ENCODE measurements at places on chromosomes 5 and 9. TPM values are rescaled to one million over a fixed set of nuclear protein-coding genes. Genes with fewer than 3 reads are reported as not detected.

The TMC1 gene
- not detected for total RNA-seq

DNA sequence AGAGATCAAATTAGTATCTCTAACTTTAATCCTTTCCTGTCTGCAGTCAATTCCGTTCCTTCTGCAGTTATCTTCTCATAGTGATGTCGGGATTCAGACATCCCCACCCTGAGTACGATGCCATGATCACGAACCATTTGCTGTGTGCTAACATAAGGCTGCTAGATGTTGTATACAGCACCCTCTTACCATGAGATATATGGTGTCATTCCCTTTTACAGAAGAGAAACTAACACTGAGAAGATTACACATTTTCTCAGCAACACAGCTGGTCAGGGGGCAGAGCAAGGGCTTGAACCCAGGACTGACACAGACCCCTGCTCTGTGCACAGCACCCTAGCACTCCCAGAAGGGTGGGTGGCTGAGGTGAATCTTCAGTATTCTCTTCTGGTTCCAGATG lies 46.9 kb upstream of the HSD17B4 start:
- DNase-seq, result no peak

- no peak for DNase-seq
Observed at GRCh38 chr5:90915393-90915792, 356.8 kb downstream of the ADGRV1 start.

DNA sequence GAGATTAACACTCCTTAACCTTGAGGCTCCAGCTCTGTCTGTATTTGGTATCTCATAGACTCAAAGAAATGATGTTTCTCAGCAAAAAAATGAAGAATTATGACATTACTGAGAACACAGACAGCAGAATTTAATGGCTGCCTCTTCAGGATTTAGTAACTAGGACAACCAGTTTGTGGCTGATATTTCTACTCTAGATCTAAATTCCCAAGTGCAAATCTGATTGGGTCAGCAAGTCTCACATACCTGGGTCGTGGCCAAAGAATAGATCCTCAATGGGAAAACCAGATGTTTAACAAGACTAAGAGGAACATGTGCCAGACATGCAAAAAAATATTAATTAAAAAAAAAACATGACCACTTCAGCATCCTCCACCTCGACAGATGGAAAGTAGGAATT lies 608.9 kb downstream of the DTWD2 start:
- DNase-seq, result no peak

GRCh38 chr5:180394031-180394636 lies 41.0 kb upstream of the GFPT2 start:
- peak; percentile 51 for DNase-seq

- DNase-seq, result no peak
Observed at GRCh38 chr5:88675168-88675707, 207.7 kb downstream of the MEF2C start.

- no peak for DNase-seq
Observed at GRCh38 chr9:92920437-92920836, 26.9 kb upstream of the FGD3 start.

The NEURL1B gene
- total RNA-seq, result 4.7 TPM

DNA sequence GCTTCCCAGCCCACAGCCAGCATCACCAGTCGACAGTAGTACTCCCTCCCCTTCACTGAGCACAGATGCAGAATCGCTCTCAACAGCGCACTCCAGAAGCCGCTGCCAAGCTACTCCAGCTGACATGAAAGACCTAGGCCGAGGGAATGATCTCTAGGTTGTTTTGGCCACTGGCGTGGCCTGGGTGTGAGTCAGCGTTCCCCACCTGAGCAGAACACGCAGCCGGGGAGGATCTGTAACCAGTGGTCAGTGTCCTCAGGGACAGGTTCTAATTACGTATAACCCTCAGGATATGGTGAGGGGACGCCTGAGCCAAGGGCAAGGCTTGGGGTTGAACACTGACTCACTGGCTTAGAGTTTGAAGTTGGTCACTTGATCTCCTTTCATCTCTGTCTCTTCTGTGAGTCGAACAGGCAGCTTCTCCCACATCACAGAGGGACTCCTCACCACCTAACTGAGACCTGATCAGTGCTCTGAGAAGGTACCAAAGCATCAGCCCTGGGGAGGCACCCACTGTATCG lies 76.9 kb upstream of the IL17B start:
- DNase-seq, result no peak

The SARDH gene
- 7.3 TPM for total RNA-seq

GRCh38 chr9:87160148-87161102 lies 213.1 kb upstream of the GAS1 start:
- DNase-seq, result no peak

- no peak for DNase-seq
Observed at GRCh38 chr9:4537581-4537980, 47.3 kb downstream of the SLC1A1 start.

DNA sequence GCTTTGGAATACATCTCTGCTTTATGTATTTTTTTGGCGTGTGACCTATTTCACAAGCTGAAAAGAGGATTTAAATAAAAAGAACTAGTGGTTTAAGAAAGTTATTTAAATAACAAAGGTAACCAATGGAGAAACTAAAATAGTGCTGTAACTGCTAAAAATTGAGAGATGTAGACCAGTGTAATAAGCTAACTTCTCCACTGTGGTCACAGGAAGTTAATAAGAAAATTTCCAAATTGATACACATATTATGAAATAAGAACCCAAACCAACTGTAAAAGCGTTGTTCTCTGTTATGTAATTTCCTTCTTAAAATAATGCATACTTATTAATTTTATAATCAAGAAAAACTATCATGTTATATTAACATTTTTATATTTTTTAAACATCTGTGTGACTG lies 29.1 kb upstream of the ZFAND5 start:
- DNase-seq, result no peak

GRCh38 chr9:14271093-14271673 lies 42.8 kb downstream of the NFIB start:
- no peak for DNase-seq

DNA sequence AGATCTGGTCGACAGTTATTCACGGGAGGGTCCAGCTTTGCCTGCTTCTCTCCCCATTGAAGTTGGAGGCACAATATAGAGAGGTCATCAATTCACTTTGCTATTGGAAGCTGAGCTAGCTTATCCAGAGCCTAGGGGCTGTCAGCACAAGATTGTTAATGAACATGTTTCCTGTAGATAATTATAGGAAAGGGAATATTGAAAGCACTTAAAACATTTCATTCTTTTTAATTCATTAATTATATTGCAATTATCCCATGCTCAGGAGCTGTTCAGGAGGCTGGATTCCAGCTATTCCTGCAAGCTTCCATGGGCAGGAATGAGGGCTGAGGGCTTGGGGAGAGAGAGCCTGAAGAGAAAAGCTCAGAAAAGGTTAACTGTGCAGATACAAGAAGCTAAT lies 153.1 kb upstream of the BRINP1 start:
- no peak for DNase-seq

The UGT3A1 gene
- 2.1 TPM for total RNA-seq

- peak; percentile 21 for DNase-seq
Observed at GRCh38 chr5:155316070-155316714, 302.6 kb downstream of the KIF4B start.

GRCh38 chr5:39214912-39215709 lies 4.3 kb downstream of the FYB1 start:
- DNase-seq, result no peak

The TERT gene
- 27.1 TPM for total RNA-seq

The CCDC171 gene
- total RNA-seq, result 1.1 TPM

The CCDC183 gene
- total RNA-seq, result 0.85 TPM

- no peak for DNase-seq
Observed at GRCh38 chr5:88826646-88827585, 56.1 kb downstream of the MEF2C start.

The NR5A1 gene
- 0.30 TPM for total RNA-seq

GRCh38 chr5:150305557-150305956 lies 2.9 kb upstream of the ARSI start:
- DNase-seq, result no peak

DNA sequence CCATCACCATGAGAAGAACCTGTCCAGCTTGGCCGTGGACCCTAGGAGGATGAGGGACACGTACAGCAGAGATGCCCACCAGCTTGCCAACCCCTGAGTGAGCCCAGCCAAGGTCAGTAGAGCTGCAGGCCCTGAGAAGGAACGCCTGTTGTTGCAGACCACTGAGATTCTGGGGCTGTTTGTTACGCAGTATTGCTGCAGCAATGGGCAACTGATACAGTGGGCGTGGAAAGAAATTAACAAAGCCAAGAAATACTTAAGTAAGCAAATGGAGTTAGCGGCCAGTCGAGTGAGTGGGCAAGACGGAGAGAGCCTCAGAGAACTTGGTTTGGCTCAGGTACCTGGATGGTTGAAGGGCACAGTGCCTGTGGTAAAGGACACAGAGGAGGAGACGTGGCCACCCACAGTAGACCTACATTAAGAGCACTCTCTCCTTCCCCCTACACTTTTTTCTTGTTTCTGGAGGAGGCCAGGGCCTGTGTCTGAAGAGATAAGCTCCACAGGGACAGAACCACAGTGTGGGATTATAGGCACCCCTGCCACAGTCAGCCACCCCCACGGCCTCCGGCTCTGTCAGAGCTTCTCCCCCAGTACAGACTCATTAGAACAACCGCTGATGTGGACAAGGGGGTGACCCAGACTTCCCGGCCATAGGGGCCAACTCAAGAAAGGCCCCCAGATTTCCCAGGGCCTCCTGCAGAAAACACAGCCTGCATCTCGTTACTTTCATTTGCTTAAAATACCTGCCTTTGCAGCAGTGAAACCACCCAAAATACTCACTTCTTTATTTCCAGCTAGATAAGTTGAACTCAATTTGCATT lies 40.1 kb upstream of the GRHPR start:
- DNase-seq, result no peak

GRCh38 chr5:143862271-143862670 lies 50.3 kb downstream of the HMHB1 start:
- DNase-seq, result no peak

Data from H7 (cell line).